ENCODE measurements at places on chromosomes 5 and 9.

DNA sequence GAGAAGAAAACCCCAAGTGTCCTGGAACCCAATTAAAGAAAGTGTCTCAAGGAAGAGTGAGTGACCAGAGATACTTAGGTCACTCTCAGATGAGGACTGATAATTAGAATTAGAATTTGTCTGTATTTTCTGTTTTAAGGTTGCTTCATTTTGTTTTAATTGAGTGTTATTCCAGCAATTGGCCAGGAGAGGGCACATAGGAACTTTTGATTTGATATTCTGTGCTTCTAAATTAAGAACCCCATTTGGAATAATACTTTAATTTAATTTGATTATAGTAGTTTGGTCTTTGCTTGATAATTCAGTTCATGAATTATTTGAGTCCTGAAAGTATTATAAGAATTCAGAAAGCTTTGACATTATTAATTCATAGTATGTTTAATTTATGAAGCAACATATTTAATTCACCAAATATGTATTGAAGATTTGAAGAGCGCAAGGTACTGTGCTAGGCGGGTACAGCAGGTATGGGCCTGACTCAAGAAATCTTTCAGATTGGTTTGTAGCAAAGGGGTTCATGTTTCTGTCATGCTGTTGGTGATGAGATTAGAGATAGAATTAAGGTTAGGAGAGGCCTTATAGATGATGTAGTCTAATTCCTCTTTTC, 4.9 kb downstream of the MRPL22 start:
- DNase-seq, result no peak

DNA sequence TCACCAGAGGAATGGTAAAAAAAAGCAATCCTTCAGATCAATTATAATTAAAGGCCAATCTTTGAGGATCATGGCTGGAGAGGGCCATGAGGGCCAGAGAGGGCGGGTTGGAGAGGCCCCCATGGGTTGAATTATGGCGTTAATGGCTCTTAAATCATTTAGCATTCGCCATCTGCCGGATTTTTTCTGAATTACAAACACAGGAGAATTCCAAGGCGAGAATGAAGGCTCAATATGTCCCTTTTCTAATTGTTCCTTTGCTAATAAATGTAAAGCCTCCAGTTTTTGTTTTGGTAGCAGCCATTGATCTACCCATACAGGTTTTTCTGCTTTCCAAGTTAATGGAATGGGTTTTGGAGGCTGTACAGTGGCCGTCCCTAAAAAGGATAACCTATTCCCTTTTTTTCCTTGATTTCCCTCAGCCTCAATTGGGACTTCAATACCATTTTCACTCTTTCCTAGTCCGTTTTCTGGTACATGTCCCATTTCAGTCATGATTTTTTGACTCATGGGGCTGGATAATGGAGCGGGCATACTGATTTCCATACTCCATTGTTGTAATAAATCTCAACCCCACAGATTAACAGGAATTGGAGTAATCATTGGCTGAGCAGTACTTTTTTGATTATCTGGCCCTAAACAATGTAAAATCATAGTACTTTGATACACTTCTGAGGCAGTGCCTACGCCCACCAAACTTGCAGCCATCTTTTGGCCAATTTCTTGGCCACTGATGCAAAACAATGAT, 6.7 kb upstream of the TMEM141 start:
- no peak for DNase-seq

GRCh38 chr5:77418162-77418561, 74.0 kb downstream of the WDR41 start:
- no peak for DNase-seq

DNA sequence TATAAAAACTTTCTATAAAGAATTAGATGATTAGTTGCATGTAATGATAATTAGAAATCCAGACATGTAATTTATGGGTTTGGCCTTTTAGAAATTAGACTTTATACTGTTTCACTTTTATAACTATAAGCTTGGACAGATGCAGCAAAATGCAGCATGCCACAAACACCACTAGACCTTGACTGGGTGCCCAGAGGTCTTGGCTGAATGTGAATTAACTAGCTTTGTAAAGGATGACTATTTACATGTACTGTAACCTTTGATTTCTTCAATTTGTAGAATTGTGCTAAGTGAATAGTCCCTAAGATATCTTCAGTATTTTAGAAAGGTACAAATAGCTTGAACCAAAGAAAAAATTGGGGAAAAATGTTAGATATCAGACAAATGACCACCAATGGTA, 2168.1 kb downstream of the MAT2B start:
- no peak for DNase-seq

GRCh38 chr5:113487781-113488644, at the start of gene MCC:
Gene MCC (minus strand): TSS chr5:113488453.
- peak; percentile 78 for DNase-seq

- DNase-seq, result no peak
Observed at GRCh38 chr9:72882117-72882775, 70.6 kb downstream of the ALDH1A1 start.

DNA sequence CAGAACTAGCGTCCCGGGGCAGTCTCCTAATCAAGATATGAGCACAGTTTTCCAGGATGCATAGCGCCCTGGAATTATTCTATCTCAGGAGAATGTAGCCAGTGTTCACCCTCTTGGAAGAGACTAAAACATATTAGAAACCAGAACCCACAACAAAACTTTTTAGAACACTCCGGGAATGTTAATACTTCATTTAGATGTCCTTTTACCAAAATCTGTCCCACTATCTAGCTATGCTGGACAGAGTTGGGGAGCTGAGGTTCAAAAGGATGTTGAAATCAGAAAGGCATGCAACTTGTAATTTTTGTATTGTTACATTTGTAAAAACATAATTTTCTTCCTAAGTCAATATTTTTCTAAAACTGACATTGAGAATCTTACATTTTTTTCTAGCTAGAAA, 386.5 kb upstream of the RFX3 start:
- no peak for DNase-seq

GRCh38 chr9:125376261-125377226, 114.9 kb downstream of the GAPVD1 start:
- DNase-seq, result no peak

GRCh38 chr5:40332970-40333369, 346.7 kb upstream of the PTGER4 start:
- no peak for DNase-seq

Measured in endothelial cell (in vitro differentiated cells).